ENCODE measurements at places on chromosomes 7 and 10.

- DNase-seq = no peak
These were observed 21.5 kb upstream of the GGCT start for GRCh38 chr7:30526163-30526562.

DNA sequence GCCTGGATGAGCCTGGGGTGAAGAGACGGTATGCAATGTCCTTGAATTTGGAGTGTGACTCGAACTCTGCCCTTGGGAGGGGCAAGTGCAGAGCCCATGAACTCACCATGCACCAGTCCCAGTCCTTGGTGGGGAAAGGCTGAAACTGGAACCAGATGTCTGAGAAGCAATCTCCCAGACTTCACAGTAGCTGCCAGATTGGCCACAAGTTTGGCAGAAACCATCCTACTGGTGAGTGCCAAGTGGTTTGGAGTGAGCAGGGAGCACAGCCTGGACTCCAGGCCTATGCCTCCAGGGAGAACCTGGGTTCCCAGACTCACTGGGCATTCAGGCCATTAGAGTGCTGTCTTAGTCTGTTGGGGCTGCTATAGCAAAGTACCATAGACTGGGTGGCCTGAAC is 99.6 kb upstream of the LYZL1 start:
- DNase-seq = no peak

DNA sequence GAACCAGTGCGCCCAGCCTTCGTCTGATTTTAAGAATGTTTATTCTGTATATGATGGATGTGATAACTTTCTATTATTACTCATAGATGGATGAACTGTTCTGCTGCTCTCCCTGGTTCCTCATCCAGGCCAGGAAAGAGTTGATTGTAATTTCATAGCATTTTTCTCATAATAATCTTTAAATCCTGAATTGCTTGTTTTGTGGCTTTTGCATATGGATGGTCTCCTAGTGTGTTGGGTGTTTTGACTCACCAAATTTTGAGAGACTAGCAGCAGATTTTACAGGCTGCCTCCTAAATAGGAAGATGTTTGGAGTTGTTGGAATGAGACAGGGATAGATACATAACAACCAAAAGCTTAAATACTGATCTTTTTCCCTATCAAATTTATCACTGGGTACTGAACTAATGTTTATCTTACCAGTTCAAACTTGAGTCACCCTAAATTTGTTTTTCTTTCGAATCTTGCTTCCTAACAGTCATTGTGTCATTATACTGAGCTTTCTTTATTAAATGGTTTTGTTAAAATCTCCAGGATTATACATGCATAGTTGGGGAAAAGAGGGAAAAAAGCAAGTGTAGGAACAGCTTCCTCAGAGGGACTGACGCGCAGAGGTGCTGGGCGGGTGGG is 106.0 kb upstream of the GATA3 start:
- DNase-seq = no peak

- DNase-seq = no peak
These were observed 29.4 kb upstream of the RET start for GRCh38 chr10:43047288-43047970.

DNA sequence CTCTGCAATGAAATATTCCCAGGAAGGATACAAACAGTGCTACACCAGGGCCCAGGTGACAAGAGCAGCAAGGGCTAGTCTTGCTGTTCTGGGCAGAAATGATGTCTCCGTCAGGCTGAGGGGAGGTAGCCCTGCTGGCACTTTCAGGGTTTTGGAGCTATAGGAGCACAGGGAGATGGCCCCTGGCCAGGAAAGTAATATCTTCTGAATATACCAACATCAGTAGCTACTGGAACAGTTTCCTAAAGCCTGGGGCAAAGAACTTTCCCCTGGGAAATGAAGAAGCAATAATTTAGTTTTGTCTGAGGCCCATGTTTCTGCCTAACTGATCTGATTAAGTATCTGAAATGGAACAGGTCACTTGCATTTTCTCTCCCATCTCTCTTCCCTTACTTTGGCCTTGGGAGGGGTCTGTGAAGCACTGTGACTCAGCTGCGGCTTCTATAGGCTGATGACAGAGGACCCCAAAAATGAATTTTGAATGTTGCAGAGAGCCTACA is 489.1 kb upstream of the PODXL start:
- no peak for DNase-seq

GRCh38 chr10:6819301-6819700 is 239.2 kb upstream of the PRKCQ start:
- DNase-seq = no peak

- DNase-seq = no peak
These were observed 133.1 kb upstream of the SEMA3C start for GRCh38 chr7:81051811-81052413.

GRCh38 chr10:42985436-42986316 is 91.2 kb upstream of the RET start:
- no peak for DNase-seq

GRCh38 chr7:936386-937054 is 18.0 kb downstream of the ADAP1 start:
- no peak for DNase-seq

- no peak for DNase-seq
These were observed 1.3 kb upstream of the BMI1 start for GRCh38 chr10:22319547-22319979.

GRCh38 chr10:52949899-52950298 is 177.3 kb upstream of the MBL2 start:
- peak; percentile 39 for DNase-seq

DNA sequence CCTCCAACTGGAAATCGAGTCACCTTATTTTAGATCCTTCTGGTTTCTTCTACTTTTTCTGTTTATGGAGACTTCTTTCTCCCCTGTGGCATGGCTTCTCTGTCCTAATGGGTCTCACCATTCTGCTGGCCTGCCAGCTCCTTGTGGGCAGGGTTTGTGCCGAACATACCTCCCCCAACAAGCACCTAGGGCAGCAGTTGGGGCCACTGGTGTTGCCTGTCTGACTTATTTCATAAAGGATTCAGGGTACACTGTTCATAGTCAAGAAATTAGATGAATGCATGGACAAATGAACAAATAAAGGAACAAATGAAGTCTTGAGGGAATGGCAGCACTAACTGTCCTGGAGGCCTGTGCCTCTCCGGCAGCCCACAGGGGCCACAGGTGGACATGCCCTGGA is 55.6 kb upstream of the DOCK1 start:
- DNase-seq = no peak

GRCh38 chr7:26815426-26815825 is 49.0 kb downstream of the SKAP2 start:
- no peak for DNase-seq

DNA sequence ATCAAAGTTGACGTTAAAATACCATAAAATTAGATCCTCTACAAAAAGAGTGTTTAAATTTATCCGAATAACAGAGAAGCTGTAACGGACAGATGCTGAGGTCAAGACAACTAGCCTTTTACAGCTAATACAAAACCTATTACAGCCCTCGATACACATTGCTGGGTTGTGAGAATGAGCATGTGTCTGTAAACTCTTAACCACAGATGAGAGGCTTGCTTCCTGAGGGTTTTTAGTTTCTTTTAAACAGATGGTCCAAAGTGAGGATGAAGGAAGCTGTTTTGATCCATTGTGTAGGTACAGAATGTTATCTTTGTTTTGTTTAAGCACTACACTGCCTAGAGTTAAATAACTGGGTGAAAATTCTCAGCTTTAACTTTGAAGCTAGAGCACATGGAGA is 578.2 kb downstream of the PARD3 start:
- no peak for DNase-seq

DNA sequence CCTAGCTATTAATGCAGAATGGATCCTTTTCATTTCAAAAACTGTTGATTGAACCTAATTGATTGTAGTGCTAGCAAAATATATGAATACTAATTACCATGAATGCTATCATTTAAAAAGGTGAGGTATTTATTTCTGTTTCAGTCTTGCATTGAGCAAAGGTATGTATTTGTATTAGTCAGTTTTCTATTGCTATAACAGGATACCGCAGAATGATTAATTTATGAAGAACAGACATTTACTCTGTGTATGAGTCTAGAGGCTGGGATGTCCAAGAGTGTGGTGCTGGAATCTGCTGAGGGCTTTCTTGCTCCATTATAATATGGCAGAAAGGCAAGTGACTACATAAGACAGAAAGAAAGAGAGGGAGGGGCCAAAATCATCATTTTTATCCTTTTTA is 199.2 kb downstream of the KIF20B start:
- DNase-seq = no peak

- no peak for DNase-seq
These were observed 188.4 kb upstream of the IGFBP3 start for GRCh38 chr7:46109437-46109836.

DNA sequence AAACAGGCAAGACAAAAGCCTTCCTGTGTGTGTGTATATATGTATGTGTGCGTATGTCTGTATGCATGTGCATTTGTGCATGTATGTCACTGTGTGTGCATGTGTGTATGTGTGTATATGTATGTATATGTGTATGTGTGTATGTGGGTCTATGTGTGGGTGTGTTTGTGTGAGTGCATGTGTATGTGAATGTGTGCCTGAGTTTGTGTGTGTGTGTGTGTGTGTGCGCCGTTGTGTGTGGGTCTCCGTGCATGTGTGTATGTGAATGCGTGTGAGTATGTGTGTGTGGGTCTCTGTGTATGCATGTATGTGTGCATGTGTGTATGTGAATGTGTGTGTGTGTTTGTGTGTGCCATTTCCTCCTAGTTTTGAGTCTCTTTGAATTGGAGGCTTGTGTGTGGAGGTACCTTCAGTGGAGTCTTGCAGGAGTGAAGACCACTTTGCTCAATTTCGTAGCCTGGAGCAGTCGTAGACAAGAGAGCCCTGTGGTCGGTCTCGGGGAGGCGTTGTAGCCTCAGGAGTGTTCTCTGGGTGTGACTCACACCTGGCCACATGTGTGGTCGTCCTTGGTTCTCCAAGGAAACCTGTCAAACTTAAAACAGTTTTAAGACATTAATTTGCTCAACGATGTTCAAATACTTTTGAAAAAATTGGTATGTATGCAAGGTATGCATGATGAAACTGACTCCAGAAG is 28.1 kb downstream of the INPP5A start:
- DNase-seq = peak; percentile 2

- DNase-seq = no peak
These were observed 438 bp downstream of the ARID5B start for GRCh38 chr10:61901829-61902444.

DNA sequence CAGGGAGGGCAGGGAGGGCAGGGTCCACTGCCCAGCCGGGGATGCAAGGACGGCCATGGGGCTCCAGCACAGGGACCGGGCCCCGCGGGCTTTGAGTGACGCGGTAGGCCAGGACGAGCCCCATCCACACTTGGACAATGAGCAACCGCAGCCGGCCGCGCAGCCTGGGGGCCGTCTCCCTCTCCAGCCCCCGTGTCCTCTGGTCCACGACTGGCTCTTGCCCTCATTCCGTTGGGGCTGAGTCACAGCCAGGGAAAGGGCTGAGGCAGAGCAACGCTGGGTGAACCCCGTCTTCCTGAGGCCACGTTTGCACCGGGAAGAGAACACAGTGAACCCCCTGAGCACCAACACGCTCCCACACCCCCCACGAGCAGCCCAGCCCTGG is 23.7 kb downstream of the SHH start:
- no peak for DNase-seq

DNA sequence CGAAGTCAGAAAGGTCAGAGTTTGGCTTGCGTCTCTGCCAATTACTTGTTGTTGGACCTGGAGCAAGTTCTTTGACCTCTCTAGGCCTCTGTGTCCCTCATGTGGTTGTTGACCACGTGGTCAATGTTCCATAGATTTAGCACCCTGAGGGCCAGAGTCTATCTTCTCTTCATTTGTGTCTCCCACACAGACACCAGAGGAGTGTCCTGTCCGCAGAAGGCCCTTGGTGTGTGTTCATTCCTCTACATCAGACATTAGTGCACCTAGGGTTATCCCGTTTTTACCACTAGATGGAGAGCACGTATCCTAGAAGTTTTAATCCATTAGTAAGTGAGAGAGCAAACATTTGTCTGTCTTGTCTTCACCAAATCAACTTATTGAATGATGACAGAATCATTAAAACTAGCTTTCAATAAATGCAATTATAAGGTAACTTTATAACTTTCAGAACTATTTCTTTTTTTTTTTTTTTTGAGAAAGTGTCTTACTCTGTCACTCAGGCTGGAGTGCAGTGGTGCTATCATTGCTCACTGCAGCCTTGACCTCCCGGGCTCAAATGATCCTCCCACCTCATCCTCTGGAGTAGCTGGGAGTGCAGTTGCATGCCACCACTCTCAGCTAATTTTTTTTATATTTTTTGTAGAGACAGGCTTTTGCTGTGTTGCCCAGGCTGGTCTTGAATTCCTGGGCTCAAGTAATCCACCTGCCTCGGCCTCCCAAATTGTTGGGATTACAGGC is 122.5 kb upstream of the ANKRD1 start:
- DNase-seq = no peak

DNA sequence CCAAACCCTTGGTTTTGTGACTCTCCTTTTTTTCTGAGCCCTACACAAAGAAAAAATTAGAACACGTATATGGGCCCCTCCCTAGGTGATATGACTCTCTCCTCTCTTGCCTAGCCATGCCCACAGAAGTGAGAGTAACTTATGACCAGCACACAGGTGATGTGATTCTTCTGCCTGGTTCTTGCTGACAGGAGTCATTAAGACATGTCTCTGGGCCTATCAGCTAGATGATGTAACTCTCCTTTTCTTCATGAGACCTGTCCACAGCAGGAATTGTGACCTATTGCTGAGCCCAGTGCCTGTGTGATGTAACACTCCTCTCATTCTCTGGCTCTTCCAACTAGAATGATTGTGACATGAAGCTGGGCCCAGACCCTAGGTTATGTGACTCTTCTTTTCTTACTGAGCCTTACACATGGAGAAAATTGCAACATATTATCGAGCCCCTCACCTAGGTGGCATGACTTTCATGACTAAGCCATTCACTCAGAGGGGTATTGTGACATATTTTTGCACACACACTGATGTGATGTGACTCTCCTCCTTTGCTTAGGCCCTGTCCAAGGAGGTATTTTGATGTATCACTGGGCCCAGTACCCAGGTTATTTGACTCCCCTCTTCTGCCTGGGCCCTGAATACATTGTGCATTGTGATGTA is 31.4 kb upstream of the ZNF107 start:
- DNase-seq = no peak

- DNase-seq = no peak
These were observed at the start of gene TFEC for GRCh38 chr7:116030651-116031276. Gene TFEC, minus strand, starts transcription at chr7:116030763. Its CDS starts 46,322 bp downstream, at chr7:115984441.

GRCh38 chr7:124388751-124389150 is 355.9 kb upstream of the TMEM229A start:
- DNase-seq = no peak

GRCh38 chr7:137454767-137455166 is 111.2 kb upstream of the PTN start:
- no peak for DNase-seq

DNA sequence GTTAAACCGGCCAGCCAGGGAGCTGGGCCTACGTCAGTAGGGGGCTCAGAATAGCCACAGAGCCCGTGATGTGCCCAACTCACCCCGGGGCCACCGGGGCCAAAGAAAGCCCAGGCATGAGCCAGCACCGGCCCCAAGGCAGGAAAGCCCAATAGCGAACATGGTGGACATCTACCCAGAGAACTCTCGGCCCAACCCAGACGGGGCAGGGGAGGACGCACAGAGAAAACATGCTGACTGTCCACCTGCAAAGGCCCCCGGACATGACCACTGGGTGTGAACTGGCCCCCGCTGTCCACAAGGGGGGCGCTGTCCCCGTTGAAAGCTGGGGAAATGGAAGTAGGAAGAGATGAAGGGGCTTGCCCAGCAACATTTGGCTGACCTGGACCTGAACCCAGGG is 169.2 kb downstream of the PRKAG2 start:
- no peak for DNase-seq

- DNase-seq = no peak
These were observed 54.6 kb downstream of the EEPD1 start for GRCh38 chr7:36207451-36208291.

GRCh38 chr7:94394437-94395140 is at the start of gene COL1A2:
Gene COL1A2, plus strand, starts transcription at chr7:94394895. Its CDS starts 137 bp downstream, at chr7:94395032.
- DNase-seq = peak; percentile 68
